T-helper 2 cell (primary cell): ENCODE measurements at places on chromosomes 16 and 17.

GRCh38 chr17:31400481-31400950 lies 9.0 kb downstream of the RAB11FIP4 start:
- no peak for DNase-seq

GRCh38 chr17:7969433-7969832 lies 33.0 kb upstream of the GUCY2D start:
- DNase-seq: no peak

DNA sequence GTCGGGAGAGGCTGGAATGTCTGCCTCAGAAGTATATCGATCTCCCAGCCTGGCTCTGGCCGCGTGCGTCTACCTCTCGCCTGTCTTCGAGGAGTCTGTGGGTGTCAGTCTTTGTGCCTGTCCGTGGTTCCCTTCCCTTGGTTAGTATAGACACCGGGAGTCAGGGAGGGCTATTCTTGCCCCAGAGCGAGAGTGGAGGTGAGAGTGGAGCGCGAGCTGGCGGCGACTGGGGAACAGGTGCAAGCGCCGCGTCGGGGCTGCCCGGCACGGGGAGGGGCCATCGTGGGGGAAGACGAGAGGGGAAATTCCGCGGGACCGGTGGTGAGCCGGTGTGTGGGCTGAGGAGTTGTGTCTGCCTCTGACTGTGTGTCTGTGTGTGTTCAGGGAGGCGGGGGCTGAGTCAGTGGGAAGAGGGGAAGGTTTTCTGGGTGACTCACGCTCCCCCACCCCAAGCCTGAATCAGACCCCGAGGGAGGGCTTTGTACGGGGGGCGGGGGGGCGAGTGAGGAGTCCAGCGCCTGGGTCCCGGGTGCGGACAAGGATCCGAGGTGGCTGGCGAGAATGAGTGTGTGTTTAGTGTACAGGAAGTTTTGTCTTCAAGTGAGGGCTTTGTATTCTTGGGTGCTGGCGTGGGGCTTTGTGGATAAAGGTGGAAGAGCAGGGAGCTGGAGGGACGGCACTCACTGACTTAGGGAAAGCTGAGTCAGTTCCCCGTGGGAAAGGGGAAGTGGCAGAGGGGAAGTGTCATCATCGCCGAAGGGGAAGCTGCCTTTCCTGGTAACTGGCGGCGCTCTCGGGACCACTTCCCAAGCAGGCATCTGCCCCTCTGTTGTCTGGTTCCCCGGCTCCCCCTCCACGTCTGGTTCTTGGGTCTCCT lies 8.6 kb downstream of the KDM6B start:
- DNase-seq: peak; percentile 96

DNA sequence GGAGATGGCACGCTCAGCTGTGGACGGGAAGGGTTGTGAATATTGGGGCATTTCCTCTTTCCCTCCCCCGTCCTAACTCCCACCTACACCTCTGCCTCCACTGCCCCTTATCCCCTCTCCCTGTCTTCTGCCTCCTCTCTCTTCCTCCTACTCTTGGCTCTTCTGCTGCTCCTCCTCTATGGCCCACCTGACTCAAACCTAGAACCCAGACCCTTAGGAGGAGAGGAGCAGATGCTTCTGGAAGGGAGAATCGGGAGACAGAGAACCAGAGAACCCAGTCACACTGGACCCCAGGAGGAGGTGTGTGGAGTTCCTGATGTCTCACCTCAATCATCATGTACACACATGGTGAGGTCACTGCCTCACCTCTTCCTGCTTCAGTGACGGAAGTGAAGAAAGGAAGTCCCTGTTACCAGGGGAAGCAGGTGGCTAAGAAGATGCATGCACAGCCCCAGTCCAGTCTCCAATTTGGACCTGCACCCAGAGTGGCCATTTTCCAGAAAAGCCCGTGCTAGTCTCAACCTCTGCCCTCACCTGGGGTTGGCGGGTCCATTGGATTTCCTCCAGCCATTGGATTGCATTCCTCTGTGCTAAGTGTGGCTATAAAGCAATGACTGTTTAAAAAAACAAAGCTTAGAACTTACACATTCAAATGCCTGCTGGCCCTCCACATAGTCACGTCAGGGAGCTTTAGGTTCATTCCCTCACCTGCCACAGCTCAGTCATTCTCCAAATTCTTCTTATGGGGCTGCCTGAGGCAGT lies 4.0 kb downstream of the RNF222 start:
- peak; percentile 81 for DNase-seq

DNA sequence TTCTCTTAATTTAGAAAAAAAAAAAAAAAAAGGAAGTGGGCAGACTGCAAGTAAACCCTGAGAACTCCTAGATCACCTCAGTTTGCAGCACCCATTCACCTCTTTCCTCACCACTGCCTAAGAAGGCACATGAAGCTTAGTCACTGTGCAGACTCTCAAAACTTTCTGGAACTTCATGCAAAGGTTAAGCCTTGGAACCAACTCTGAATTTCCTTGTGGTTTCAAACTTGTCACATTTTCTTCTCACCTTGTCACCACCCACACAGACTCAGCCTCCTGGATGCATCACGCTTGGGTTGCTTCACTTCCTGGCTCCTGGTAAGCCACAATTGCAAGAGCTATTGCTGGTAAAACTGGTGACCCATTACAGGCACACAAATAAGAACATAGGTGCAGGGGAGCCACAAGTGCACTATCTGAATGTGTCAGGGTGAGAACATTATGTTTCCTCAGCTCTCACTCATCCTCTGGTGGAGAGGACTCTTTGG lies 15.0 kb upstream of the CPD start:
- DNase-seq: peak; percentile 26

- no peak for DNase-seq
These were observed 6.6 kb upstream of the MIF4GD start for GRCh38 chr17:75277664-75278071.

DNA sequence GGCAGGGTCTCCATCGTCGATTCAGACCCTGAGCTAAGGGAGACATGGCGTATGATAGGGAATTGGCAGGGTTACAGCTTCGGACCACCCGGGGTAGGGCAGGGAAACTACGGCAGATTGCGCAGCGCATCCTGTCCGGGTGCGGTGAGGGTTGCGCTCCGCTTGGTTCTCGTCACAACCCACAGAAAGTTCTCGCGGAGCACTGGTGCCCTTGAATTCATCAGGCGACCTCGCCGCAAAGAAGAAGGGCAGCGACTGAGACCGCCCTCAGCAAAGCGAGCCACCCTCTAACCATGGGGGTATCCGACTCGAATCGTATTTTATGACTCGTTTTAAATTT lies 1.2 kb downstream of the HS3ST3B1 start:
- DNase-seq: peak; percentile 87

GRCh38 chr17:72510351-72511016 lies 389.7 kb downstream of the SOX9 start:
- DNase-seq: no peak

- DNase-seq: no peak
These were observed 23.1 kb upstream of the BAHCC1 start for GRCh38 chr17:81371910-81372760.

- DNase-seq: no peak
These were observed 24.9 kb downstream of the CDRT4 start for GRCh38 chr17:15442311-15443180.

DNA sequence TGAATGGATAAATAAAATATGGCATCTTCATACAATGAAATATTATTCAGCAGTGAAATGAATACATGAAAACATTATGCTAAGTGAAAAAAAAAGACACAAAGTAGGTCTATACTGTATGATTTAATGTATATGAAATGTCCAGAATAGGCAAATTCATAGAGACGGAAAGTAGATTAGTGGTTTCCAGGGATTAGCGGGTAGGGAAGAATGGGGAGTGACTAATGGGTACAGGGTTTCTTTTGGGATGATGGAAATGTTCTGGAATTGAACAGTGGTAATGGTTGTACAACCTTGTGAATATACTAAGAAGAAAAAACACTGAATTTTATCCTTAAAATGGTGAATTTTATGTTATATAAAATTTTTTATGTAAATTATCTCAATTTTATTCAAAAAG lies 8.5 kb upstream of the MYCBPAP start:
- no peak for DNase-seq

- no peak for DNase-seq
These were observed 2183.0 kb downstream of the TP53TG3F start for GRCh38 chr16:35642322-35642835.

DNA sequence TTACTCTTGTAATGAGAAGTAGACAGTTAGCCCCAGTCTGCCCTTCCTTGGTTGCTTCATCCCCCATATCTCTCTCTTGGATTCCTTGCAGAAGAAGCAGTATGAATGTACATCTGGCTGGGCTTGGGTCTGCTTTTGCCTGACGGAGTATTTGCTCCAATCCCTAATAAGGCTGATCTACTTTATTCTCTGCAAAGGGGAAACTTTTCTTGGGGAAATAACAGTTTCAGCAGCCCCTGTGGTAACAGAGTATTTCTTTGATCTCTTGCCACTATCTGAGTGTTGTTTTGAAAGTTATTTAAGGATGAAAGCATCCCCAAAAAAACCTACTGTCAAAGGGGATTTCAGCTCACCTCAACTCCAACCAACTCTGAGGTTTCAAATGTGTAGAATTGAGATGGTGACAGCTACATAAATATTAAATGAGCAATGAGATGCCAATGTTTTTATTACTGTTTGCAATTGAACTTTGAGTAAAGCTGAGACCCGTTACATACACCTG lies 168.9 kb upstream of the NOG start:
- no peak for DNase-seq

DNA sequence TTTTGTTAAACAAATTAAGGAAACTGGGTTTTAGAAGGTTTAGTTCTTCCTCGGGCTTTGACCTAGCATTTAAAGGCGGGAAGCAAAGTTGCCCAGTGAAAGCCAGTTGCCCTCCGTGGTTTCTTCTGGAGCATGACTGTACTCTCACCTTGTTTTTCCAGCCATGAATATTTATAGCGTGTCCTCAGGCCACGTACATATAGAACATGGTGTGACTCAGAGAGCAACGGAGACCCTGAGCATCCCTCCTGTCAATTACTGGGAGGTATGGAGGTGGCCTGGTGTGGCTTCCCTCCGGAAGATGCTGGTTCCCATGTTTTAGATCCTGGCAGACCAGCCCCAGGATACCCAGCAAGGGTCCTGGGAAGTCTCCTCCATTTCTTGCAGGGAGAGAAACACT lies 48.4 kb downstream of the AKAP1 start:
- DNase-seq: no peak

DNA sequence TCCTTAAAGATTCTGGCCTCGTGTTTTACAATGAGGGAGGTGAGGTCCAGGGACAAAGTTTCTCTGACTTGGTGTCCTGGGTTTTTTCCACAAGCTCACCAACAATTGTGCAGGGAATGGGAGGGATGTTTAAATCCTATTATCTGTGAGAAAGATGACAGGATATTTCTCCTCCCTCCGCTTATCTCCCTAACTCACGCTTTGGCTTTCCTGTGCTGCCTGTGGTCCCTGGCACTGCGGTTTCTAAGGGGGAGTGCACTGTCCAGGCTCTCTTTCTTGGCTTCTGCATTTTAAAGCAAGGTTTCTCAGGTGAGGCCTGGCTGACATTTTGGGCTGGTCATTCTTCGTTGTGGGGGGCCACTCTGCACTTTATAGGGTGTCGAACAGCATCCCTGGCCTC lies 16.4 kb downstream of the GGA3 start:
- no peak for DNase-seq

DNA sequence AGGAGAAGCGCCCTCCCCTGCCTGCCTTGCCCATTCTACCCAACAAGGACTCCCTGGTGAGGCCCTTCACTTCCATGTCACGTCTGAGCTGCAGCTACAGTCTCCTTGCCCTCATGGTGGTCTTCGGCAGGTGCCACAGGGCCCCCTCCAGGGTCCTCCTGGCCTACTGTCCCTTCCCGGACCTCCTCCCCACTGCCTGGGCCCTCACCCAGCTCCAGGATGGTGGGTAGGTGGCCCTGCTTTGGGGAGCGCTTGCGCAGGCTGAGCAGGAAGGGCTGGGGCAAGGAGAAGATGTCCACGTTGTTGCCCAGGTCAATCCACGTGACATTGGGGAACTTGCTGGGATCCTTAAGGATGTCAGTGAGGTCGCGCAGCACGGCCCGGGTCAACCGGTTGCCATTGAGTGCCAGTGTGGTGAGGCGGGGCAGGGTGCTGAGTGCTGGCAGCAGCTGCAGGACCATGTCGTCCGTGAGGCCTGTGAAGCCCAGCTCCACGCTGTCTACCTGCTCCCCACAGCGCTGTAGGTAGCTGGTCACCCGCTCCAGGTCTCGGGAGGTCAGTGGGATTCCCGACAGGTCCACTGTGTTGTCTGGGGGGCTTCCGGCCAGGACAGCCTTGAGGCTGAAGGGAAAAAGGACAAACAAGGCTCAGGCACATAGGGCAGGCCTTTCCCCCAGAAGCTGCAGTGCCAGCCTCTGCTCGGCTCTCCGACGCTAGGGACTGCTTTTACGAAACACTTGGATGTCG lies 28.3 kb downstream of the TRPV2 start:
- DNase-seq: no peak

- DNase-seq: no peak
These were observed 50.4 kb downstream of the SNX29 start for GRCh38 chr16:12026741-12027490.

DNA sequence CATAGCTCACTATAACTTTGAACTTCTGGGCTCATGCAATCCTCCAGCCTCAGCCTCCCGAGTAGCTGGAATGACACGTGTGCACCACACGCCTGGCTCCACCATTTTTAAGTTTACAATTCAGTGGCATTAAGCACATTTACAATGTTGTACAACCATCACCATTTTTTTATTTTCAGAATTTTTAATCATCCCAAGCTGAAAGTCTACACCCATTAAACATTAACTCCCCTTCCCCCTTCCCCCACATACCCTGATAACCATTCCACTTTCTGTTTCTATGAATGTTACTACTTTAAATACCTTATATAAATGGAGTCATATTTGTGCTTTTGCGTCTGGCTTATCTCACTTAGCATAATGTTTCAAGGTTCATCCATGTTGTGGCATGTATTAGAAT lies 18.0 kb downstream of the NETO2 start:
- no peak for DNase-seq

DNA sequence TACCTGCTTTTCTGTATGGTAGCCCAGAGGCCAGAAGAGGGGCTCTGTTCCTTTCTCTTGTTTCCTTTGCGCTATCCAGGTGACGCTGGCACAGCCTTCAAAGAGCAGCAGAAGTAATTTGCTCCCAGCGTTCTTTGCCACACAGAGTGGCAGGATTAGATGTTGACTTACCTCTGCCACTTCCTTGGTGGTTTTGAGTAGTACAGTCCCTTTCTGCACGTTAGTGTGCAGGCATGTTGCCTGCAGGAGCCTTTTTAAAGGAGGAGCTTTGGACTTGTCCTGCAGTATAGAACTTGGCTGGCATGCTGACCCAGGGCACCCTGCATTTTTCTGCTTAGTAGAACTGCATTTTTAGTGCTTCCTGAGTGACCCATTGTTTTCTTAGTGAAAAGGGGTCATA lies at the start of gene ABCC11:
Gene ABCC11 (minus strand): TSS at position 229 of the 400 bp plus-strand sequence. CDS start 15,618 bp downstream, outside the sequence.
- no peak for DNase-seq

DNA sequence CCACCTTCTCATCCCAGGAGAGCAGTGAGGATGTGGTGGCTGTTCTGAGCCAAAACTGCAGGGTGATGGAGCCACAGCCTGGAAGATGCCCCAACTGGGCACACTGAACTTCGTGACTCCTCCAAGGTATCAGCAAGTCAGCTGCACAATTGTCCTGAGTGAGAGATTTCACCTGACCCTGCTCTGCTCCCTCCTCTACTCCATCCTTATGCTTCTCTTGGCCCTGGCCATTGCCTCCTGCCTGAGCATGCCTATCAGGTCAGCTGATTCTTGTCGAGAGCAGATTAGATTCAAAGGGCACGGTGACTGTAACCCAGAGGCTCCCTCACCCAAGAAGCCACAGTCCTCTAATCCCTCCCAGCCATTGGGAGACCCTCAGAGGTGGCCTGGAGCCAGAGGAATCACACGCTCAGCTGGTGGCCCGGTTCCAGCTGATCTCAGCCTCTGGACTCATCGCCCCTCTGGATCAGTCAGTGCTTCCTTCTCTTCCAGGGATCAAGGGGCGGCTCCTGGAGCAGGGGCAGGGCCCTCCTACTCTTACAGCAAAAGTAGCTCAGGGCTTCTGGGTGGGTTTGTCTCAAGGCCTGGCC lies 7.0 kb upstream of the CYB561 start:
- no peak for DNase-seq
